ENCODE measurements at places on chromosomes 12 and 14.

DNA sequence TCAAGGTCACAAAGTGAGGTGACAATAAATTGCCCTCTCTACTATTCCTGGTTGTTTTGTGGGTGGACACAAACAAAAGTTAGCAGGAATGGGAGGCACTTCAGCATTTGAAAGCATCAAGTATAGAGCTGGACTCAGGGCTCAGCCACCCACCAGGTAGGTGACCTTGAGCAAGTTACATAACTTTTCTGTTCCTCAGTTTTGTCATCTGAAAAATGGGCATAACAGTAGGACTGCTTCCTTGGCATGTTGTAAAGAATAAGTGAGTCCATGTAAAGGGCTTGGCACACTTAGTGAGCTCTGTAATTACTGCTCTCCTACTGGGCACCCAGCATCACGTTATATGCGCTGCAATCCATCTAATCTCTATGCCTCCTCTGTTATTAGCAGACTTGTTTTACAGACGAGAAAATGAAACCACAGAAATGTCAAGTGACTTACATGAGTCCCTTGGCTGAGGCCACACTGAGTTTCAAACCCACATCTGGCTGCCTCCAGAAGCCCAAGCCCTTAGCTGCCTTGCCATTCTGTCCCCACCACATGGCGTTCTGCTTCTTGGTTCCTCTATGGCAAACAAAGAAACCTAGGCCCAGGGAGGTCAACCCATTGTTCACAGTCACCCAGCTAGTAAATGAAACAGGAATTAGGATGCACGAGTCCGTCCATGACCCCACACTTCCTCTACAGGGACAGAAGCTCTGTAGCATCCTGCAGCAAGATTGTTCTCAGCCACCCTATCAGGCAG lies 63.2 kb upstream of the SLC24A4 start:
- no peak for DNase-seq

DNA sequence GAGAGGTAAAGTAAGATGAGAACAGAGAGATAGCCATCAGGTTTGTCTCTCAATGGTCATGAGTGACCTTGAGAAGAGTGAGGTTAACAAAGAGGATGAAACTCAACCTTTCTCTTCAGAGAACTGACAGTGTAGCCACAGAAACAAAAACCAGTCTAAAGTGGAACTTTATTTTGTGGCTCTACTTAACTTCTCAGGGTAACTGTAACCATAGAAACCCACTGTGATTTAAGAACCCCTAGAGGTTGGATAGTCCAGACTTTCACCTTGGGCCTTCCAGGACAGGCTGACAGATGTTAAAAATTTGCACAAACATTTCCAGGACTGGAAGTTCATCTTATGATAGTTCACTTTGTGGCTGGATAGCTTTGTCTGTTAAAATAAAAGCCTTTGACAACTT lies 48.5 kb downstream of the ATP23 start:
- no peak for DNase-seq

DNA sequence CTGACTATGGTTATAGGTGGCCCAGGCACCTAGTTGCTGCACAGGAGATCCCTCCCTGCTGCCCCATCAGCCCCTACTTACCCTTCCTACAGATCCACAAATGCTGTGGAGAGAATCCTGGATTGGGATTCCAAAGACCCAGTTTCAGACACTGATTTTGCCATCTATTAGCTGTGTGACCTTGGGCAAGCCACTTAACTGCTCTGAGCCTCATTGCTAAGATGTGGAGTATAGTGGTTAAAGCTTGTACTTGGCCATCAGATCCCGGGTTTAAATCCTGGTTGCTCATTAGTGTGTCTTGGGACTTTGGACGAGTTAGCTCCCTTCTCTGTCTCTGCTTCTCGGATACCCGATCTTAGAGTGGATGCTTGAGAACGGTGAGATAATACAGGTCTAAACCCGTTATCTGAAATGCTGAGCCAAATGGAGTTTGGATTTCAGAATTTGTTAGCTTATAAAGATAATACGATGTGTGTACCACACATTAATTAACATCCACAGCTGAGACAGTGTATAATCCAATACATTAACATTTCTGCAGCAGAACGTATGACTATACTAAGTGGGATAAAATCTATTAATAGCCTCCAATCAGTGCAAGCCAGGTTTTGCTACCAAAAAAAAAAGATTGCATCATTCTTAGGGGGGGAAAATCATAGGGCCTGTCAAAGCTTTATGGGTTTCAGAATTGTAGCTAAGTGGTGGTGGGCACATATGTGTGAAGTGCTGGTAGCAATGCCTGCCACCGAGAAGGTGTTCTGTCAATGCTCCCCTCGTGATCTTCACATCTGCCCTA lies 16.0 kb downstream of the PROX2 start:
- no peak for DNase-seq

DNA sequence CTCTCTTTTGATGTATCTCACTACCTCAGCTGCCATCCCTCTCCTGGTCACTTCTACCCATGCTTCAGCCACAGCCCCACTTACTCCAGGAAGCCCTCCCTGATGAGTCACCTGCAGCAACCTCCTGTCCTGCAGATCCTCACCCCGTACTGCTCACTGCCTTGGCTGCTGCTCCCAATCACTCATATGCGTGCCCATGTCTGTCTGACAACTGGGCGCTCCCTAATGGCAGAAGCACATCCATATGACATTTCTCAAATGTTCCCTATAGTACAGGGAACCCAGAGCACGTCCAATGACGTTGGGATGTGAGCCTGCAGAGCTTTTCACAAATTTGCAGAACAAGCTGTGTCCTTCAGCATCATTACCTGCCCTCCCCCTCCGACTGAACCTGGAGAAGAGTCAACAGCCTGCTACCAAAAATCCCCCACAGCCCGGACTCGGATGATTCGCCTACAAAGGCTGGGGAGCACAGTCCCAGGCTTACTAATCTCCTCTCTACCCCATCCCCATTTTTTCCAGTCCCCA lies 90.0 kb downstream of the SINHCAF start:
- no peak for DNase-seq

- no peak for DNase-seq
Observed at GRCh38 chr14:100592461-100592891, 5.3 kb upstream of the BEGAIN start.

- DNase-seq: no peak
Observed at GRCh38 chr12:2076196-2076570, 23.4 kb downstream of the CACNA1C start.

- DNase-seq: no peak
Observed at GRCh38 chr14:39581474-39581873, 149.2 kb upstream of the FBXO33 start.

GRCh38 chr12:125775507-125775906 lies 710.3 kb downstream of the AACS start:
- no peak for DNase-seq

- DNase-seq: no peak
Observed at GRCh38 chr12:6724409-6724797, 557 bp downstream of the COPS7A start.

- DNase-seq: no peak
Observed at GRCh38 chr14:52922656-52923055, 28.2 kb downstream of the FERMT2 start.

DNA sequence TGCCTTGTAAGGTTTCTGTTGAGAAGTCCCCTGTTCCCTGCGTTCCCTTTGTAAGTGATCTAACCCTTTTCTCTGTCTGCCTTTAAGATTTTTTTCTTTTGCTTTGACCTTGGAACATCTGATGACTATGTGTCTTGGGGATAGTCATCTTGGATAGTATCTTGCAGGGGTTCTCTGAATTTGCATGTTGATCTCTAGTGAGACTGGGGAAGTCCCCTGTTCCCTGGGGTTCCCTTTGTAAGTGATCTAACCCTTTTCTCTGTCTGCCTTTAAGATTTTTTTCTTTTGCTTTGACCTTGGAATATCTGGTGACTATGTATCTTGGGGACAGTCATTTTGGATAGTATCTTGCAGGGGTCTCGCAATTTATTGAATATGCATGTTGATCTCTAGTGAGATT lies 38.2 kb upstream of the TMX1 start:
- no peak for DNase-seq

DNA sequence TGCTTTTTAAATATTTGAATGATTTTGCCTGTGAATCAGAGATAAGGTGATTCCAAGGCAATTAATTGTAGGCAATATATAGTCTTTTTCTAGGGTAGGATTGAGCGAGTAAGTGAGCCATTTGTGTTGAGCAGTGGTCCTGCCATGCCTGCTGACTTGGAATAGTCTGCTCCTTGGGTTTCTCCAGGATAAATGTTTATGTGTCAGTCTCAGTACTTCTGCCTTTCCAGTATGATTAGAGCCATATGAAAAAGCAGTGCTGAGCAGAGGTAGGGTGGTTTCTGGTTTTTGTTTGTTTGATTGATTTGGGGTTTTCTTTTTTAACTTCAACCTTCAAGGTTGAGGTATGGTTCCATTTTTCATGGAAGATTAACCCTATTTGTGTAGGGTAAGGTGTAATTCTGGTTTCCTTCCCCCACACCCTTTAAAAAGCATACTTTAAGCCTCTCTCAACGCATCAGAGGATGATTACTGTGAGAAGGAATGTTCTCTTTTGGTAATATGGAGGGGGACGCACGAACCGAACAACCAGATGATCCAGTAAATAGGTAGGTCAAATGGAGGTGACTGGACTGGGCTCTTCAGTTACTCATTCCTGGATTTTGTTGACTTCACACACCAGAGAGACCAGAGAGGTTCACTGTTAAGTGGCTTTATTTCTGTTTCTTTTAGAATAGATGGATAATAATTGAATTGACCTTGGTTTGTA lies 22.7 kb downstream of the FRMD6 start:
- no peak for DNase-seq

DNA sequence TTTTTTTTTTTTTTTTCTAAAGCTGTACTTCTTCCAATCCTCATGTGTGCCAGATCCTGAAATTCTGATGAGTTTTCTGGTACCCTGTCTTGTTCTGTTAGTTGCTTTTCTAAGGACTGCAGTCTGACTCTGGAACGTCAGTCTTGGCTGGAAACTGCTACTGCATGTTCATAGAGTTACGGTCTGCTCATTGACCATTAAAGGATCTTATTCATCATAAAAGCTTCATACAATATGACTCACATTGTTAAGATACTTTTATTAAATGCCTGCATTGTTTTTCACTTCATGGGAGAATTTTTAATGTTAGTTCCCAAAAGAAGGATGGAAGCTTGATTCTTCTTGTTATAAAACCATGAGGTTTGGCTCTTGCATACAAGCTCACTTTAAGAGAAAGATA lies 233.6 kb downstream of the SYT10 start:
- no peak for DNase-seq

GRCh38 chr14:85533023-85533860 lies 3.3 kb downstream of the FLRT2 start:
- DNase-seq: no peak

GRCh38 chr12:104866291-104866690 lies 91.8 kb downstream of the SLC41A2 start:
- no peak for DNase-seq

DNA sequence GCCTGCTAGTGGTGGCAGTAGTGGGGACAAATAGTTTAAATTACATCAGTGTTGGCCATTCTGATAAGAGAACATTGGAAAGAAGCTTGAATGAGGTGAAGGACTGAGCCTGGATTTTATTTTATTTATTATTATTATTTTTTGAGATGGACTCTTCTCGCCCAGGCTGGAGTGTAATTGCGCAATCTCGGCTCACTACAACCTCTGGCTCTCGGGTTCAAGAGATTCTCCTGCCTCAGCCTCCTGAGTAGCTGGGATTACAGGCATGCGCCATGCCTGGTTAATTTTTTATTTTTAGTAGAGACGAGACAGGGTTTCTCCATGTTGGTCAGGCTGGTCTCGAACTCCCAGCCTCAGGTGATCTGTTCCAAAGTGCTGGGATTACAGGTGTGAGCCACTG lies 739.4 kb downstream of the AACS start:
- no peak for DNase-seq

- no peak for DNase-seq
Observed at GRCh38 chr14:105005329-105005928, 15.5 kb downstream of the CDCA4 start.

- no peak for DNase-seq
Observed at GRCh38 chr12:122978507-122978955, 1.9 kb upstream of the ARL6IP4 start.

- no peak for DNase-seq
Observed at GRCh38 chr12:31954925-31955858, 4.0 kb upstream of the RESF1 start.

- no peak for DNase-seq
Observed at GRCh38 chr12:78683626-78684025, 180.9 kb upstream of the SYT1 start.

- DNase-seq: no peak
Observed at GRCh38 chr12:44775901-44776300, 100.2 kb downstream of the NELL2 start.

DNA sequence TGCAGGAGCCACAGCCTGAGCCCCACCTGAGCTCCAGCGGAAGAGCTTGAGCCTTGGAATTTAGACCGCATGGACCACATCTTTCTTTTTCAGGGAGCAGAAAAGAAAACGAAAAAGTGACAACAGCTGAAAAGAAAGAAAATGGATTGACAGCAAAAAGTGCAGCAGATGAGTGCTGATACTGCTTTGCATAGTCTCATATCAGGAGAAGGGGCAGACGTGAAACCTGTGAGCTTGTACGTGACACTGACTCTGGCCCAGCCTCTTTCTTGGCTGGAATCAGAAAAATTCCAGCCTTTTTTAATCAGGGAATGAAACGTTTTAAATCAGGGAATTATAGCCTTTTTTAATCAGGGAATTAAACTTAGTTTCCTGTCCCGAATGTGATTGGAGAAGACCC lies 1296.5 kb downstream of the TMEM121 start:
- DNase-seq: no peak

DNA sequence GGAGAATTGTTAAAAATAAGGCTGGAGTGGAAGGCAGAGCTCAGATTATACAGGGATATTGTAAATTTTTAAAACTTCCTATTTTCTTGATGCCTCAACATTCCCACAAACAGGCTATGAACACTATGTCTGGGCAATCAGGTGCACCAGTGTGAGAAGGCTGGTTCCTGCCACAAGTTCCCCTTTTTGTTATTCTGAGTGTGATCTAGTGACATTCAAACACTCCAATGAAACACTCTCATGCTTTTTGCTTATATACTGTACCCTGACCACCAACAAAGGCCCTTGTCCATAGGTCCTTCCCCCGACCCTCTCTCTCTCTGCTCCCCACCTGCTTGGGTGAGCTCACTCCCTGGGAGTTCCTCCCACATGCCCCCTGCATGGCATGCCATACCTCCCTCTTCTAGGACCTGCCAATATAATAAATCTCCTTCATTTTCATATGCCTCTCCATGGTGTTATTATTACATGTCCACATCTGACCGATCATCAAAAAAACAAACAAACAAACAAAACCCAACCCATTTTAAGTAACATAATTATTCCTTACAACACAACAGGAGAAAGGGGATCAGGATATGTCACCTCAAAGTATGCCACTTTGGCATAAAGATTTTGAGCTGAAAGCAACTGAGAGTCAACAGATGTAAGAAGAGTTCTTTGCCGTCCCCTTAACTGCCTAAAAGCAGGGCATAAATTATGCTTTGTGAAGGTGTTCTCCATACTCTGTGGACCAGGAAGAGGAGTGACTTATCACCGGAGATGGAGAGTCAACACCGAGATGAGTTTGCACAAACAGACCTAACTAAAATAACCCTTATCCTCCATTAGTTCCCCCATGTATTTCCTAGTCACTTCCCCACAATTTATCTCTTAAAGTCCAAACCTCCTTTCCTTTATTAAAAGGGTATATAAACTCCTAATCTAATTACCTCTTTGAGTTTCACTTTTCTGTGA lies 42.5 kb upstream of the CATSPERB start:
- DNase-seq: no peak

Data from activated naive CD4-positive, alpha-beta T cell treated with Interleukin-2 at 50 U/mL for 16 hours (primary cell).